AG08396 (cell line): ENCODE measurements at places on chromosomes 5 and 9.

DNA sequence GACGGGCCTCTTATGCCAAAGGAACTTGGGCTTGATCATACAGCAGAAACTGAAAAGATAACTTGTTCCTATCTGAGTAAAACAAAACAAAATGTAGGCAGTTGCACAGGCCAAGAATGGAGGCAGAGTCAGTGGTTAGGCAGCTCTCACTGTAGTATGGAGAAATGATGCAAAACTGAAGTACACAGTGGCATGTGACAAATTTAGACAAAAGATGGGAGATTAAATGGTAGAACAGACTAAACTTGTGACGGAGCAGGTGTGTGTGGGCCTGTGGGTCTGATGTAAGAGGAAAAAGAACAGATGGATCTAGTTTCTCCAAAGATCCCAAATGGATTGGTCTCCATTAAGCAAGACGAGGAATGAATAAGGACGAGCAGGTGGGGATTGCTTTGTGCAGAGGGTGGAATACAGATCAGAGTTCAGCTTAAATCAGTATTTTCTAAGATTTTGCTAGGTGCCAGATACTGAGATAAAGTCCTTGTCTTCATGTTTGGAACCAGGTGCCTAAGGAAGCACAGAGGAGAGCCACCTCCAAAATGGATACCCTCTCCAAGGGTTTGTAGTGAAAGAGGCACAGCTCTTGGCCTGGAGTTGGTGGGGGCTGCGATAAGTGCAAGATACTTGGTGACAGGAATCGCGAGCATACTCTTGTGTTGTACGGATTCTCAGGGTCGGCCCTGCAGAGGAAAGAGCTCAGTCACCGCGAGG lies 722 bp upstream of the DCP2 start:
- DNase-seq, result no peak

- no peak for DNase-seq
Measured at GRCh38 chr9:135242406-135242805, 154.9 kb downstream of the OLFM1 start.

GRCh38 chr9:93149361-93149760 lies 15.3 kb upstream of the NINJ1 start:
- DNase-seq, result no peak

- DNase-seq, result no peak
Measured at GRCh38 chr5:142286111-142286510, 38.7 kb downstream of the SPRY4 start.

- DNase-seq, result no peak
Measured at GRCh38 chr5:84597904-84598303, 213.2 kb upstream of the EDIL3 start.

GRCh38 chr5:179163236-179164155 lies 103.3 kb downstream of the ZNF354C start:
- DNase-seq, result no peak

DNA sequence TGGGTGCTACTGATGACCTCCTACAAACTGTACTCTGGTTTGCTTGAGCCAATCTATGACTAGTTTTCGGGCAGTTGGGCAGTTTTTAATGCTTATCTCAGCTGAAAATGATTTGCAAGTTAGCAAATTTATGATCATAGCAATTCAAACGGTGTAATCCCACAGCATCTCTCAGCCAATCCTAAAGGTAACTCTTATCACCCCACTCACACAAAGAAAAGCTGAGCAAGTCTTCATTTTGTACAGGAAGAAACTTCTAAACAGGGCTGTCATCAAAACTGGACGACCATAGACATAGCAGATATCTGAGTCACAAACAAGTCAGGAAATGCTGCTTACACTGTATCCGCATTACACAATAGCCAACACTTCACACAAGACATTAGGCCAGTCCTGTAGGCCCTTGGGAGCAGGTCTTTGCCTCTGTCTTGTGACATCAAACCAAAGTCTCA lies 2.6 kb upstream of the ENC1 start:
- peak; percentile 71 for DNase-seq

DNA sequence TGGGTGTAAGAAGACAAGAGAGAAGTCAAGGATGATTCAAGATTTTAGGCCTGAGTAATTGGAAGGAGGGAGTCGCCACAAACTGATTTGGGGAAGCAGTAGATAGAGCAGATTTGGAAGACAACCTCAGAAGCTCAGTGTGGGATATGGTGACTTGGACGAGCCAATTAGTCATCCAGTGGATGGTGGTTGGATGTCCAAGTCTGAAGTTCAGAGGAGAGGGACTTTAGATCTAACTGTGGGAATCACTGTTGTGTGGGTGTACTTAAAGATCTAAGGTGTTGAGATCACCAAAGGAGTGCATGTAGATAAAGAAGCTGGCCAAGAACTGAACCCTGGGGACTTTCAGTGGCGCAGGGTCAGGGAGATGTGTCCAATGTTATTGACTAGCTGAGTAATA lies 2.2 kb downstream of the IDNK start:
- DNase-seq, result no peak
